ENCODE measurements at places on chromosomes 11 and 22.
A peak's percentile ranks its signal among the peaks of the same experiment; 100 is the strongest.

DNA sequence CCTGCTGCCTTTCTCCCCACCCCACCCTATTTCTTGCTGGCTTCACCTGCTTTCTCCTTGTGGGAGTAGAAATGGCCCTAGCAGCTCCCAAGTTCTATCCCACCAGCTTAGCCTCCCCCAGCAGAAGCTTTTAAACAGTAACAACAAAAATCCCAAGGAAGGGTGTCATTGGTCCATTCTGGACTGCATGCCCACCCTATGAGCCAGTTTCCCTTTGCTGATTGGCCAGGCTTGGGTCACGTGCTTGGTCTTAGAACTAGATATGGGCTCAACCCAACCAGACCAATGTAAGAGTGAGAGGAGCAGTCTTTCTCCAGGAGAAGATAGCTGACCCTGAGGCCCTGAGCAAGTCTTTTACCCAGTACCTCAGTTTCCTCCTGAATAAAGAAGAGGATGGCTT, 2.3 kb downstream of the MTFP1 start:
- DNase-seq = no peak

- DNase-seq = no peak
These were observed 276.8 kb downstream of the BRD1 start for GRCh38 chr22:49550766-49551362.

GRCh38 chr11:84564180-84564866, 1062.8 kb downstream of the DLG2 start:
- DNase-seq = peak; percentile 46

DNA sequence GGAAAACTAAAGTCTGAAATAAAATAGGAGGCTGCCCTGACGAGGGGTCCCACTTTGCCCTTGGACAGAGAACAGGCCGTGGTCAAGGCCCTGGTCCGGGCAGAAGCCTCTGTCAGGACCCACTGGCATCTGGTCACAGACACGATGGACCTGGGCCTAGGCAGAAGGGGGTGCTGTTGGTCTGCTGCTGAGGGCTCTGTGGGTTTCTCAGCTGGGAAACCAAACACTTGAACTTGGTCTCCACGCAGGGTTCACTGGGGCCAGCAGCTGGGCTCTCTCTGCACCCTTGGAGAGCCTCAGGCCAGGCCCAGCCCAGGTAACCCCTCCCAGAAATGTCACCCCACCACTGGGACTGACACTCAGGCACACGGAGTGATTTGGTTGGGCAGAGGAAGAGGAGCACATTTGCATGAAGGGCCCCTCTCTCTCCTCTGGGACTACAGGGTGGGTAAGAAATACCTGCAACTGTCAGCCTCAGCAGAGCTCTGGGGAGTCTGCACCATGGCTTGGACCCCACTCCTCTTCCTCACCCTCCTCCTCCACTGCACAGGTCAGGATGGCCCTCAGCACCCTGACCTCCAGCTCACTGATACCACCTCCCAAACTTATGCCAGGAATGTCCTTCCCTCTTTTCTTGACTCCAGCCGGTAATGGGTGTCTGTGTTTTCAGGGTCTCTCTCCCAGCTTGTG, 48.1 kb upstream of the TOP3B start:
- peak; percentile 21 for DNase-seq

- DNase-seq = peak; percentile 75
These were observed 20.9 kb downstream of the EXT2 start for GRCh38 chr11:44116234-44116830.

- no peak for DNase-seq
These were observed 2.2 kb downstream of the SLC35C1 start for GRCh38 chr11:45806937-45807791.

DNA sequence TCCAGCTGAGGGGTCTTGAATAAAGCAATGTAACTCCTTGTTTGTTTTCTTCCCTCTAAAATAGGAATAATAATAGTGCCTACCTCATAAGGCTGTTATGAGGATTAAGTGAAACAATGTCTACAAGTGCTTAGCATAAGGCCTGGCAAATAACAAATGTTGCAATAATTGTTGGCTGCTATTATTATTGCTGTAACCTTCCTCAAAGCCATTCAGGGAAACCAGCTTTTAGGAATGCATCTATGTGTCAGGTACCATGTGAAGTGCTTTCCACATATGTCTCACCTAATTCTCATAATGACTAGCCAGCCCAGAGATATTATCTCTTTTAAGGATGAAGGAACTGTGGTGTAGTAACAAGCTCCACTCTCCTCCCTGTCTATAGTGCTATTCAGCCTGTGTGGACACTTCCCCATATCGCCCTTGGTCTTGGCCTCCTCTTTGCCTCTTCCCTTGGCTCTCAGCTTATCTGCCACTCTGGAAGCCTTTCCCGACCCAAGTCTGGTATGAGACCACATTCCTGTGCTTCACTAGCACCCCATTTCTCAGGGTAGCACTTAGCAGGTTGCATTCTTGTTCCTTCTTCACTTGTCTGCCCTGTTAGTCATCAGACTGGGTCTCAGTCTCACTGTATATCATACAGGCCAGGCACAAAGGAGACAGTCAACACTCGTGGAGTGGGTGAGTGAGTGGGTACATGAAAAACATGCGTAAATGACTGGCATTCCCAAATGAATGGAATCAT, 23.8 kb downstream of the CSNK2A3 start:
- DNase-seq = no peak

- peak; percentile 13 for DNase-seq
These were observed 10.3 kb upstream of the POLA2 start for GRCh38 chr11:65251476-65251875.

- DNase-seq = no peak
These were observed 99.3 kb downstream of the CTTN start for GRCh38 chr11:70497536-70498075.

DNA sequence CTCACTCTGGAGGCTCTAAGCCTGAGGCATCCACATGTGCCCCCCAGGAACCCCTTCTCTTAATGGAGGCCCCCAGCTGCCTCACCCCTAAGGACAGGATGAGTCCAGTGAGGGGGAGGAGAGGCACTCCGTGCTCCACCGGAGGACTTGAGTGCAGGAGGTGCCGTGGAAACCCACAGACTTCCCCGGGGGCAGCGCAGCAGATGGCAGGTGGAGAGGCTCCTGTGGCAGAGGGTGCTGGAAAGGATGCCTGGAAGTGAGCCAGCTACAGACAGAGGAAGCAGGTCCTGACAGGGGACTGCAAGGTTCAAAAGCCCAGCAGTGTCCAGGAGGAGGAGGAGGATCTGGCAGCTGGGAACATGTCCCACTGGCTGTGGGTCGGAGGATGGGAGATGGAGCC, 1384.0 kb downstream of the TBC1D22A start:
- no peak for DNase-seq

Measured in fibroblast of lung (primary cell).